Renal cortex interstitium (tissue), 15 donors: ENCODE measurements at places on chromosomes 1 and 21. TPM values are rescaled to one million over a fixed set of nuclear protein-coding genes. Genes with fewer than 3 reads are reported as not detected.

ERICH3 gene
- polyA plus RNA-seq: 0.61 TPM

KLF17 gene
- not detected for polyA plus RNA-seq

ZSWIM5 gene
- polyA plus RNA-seq: 6.7 TPM

GRCh38 chr1:7418442-7419080, 352.5 kb upstream of the VAMP3 start:
- no peak for DNase-seq

PCSK9 gene
- 2.1 TPM for polyA plus RNA-seq

DNA sequence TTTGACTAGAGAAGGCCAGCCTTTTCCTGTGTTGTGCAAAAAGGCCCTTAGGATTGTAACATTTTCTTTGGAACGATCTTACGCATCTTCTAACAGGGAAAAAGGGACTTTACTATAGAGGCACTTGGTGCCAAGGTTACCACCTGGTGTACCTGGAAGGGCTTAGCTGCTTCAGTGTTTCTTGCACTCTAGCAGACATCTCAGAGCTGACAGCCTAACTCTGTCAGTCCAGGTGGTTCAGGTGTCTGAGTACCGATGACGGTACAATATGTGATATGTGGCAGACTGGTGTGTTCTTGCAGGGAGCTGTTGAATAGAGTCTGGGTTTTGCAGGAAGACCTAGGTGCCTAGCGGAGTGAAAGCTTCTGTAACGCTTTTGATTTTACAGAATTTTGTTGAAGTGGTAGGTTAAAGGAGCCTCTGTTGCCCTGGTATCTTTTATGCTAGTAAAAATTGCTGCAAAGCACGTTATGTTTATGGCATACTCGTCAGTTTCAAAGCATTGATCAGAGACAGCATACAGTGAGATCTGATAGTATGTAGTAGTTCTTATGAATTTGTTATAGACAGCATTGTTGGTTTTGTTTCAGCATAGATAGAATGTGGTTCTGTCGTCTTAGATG, 1.4 kb downstream of the MAGI3 start:
- DNase-seq: no peak

DNA sequence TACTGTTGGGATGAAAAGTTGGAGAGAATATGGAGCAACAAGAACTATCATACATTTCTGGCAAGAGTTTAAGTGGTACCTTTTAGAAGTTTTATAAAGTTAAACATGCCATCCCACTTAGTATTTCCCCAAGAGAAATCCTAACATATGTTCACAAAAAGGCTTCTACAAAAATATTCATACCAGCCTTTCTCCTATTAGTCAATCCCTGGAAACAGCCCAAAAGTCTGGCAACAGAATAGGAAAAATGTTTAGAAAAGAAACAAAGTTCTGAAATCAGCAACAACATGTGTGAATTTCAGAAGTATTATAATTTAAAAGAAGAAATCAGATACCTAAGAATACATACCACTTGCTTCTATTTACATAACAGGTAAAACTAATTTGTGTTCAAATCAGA, 271.0 kb downstream of the DSCAM start:
- no peak for DNase-seq

- peak; percentile 82 for DNase-seq
These were observed 44.9 kb downstream of the PAFAH2 start for GRCh38 chr1:25952841-25953401.

LIN28A gene
- polyA plus RNA-seq: 0.18 TPM

RCC1 gene
- 30.8 TPM for polyA plus RNA-seq

- no peak for DNase-seq
These were observed 53.4 kb downstream of the WLS start for GRCh38 chr1:68178821-68179490.

FMO5 gene
- 8.2 TPM for polyA plus RNA-seq

FLG gene
- polyA plus RNA-seq: 1.9 TPM

LIPI gene
- polyA plus RNA-seq: 0.16 TPM

DNA sequence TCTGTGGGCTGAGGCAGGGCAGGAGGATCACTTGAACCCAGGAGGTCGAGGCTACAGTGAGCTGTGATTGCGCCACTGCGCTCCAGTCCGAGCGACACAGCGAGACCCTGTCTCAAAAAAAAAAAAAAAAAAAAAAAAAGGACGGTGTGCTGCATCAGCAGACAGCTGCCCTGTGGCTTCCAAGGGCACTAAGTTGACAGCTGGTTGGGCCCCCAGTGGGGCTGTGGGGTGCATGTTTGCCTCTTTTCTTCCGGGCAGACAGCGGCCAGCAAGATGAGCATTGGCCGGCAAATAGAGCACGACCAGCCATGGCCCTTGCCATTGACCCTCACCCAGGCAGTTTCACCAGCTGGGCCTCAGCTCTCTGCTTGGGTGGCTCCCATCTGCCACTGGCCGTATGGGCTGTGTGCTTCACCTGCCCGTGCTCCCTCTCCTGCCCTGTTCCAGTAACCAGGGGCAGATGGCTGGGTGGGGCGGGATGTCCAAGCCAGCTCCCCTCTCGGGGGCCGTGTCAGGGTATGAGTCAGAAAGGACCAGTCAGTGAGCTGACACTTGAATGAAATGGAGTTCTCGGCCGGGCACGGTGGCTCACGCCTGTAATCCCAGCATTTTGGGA, 12.3 kb upstream of the SLC25A34 start:
- DNase-seq: no peak

DNA sequence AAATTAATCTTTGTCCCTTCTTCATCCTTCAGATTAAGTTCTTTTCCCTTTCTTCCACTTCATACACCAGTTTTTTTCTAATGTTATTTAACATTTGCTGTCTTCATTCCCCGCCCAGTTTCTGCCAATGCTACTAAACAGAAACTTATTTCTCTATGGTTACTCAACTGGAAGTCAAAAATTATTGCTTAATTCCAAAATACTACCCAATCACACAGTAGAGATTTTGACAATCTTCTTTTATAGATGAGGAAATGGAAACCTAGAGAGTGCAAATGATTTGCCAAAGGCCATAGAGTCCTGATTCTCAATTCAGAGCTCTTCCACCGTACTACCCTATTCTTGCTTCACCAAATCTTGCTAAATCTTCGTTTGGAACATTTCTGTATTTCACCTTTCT, 58.1 kb upstream of the SH3GLB1 start:
- no peak for DNase-seq

DNA sequence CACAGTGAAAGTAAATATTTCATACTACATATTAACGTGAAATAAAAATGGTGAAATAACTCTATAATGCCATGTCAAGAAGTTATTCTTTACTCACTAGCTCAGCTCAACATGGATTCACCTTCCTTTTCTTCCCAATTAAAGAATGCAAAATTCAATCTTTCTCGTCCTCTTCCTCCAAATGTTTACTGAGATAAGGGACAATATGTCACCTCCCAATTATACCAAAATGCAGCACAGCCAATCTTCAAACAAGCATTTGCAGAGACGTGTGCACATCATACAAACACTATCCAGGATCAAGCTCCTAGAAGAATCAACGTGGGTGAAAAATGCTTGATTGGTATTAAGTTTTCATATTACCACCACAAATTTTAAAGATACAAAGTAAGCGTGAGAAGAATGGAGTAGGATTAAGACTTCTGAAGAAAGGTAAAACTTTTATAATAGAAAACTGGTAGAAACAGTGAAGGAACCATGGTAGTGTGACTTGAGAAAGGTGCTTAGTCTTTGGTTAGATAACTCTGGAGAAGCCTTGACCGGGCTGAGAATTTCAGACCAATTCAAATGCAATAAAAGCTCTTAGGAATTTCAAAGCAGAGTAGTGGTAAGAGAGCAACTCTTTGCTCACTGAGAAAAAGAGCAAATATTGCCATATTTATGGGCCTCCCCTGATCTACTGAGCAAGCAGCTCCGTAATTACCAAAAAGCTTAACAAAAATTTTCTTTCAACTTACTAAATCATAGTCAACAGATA, 7.2 kb downstream of the PTP4A2 start:
- no peak for DNase-seq

CFH gene
- 23.9 TPM for polyA plus RNA-seq

DMRTA2 gene
- not detected for polyA plus RNA-seq

GRCh38 chr1:31485166-31485565, 72.2 kb downstream of the SERINC2 start:
- no peak for DNase-seq

GRCh38 chr1:18869847-18870594, 10.6 kb upstream of the TAS1R2 start:
- no peak for DNase-seq

KIF14 gene
- 6.0 TPM for polyA plus RNA-seq

HFM1 gene
- polyA plus RNA-seq: 10.2 TPM

CAPN8 gene
- 2.6 TPM for polyA plus RNA-seq

DNA sequence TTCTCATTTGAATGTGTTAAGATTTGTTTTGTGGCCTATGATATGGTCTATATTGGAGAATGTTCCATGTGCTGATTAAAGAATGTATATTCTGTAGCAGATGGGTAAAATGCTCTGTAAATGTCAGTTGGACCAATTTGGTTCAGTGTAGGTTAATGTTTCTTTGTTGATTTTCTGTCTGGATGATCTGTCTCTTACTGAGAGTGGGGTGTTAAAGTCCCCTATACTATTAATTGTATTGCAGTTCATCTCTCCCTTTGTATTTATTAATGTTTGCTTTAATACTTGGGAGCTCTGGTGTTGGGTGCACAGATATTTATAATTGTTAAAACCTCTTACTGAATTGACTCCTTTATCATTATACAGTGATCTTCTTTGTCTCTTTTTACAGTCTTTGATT, 584.5 kb downstream of the NUF2 start:
- DNase-seq: no peak

GRCh38 chr1:219296430-219297355, 123.0 kb downstream of the LYPLAL1 start:
- no peak for DNase-seq

DNA sequence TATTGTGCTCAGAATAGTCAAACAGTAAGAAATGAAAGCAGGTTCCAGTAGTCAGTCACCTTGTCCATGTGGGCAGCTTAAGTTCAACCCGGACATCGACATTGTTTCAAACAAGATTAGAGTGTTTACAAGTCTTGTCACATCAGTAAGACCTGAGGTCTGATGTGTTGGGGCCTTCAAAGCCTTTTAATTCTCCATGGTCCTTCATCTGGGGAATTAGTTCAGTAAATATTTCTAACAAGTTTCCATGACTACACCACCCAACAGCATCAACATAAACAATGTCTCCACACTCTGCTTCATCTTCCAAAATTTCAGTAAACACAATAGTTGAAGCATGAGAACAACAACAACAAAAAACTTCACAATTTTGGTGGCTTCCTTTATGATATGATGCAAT, 15.1 kb upstream of the ADORA1 start:
- DNase-seq: no peak

GRCh38 chr1:236608930-236609726, 4.8 kb upstream of the HEATR1 start:
- peak; percentile 33 for DNase-seq

DNA sequence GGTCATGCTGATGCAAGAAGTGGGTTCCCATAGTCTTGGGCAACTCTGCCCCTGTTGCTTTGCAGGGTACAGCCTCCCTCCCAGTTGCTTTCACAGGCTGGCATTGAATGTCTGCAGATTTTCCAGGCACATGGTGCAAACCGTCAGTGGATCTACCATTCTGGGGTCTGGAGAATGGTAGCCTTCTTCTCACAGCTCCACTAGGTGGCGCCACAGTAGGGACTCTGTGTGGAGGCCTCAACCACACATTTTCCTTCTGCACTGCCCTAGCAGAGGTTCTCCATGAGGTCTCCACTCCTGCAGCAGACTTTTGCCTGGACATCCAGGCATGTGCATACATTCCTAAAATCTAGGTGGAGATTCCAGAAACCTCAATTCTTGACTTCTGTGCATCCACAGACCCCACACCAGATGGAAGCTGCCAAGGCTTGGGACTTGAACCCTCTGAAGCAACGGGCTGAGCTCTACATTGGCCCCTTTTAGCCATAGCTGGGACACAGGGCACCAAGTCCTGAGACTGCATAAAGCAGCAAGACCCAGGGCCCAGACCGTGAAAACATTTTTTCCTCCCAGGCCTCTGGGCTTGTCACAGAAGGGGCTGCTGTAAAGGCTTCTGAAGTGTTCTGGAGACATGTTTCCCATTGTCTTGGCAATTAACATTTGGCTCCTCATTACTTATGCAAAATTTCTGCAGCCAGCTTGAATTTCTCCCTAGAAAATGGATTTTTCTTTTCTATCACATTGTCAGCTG, 466.2 kb upstream of the PBX1 start:
- DNase-seq: no peak

DNA sequence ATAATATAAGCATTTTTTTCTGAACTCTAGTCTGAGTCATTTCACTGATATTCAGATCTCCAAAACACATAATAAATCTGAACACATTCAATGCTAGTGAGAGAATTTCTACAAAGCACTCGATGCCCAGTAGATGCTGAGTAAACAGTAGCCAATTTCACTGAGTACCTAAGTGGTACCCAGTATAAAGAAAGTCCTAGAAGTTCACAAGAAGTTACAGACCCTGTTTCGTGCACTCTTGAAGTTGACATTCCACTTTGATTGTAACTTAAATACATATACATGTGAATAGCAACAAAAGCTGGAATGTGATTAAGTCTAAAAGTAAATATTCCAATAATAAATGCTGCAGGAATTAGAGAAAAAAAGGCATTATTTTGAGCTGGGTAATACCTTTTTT, 33.2 kb upstream of the RGS2 start:
- DNase-seq: no peak

DNA sequence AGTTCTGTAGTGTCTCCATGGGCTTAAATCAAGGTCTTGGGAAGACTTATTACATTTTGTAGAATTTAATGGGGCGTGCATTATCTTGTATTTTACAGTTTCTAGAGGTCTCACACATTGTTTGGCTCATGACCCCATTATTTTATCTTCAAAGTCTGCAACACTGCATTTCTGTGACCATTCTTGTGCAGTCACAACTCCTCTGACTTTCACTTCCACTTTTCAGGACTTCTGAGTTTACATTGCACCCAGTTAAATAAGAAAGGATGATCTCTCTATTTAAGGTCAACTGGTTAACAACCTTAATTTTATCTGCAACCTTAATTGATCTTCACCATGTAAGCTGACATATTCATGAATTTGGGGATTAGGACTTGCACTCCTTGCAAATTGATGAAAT, 1186.6 kb downstream of the MRPL39 start:
- DNase-seq: no peak

GRCh38 chr21:25638660-25639550, at the start of gene JAM2:
Gene JAM2 (plus strand): TSS chr21:25639258. CDS start chr21:25639822, 564 bp downstream.
- peak; percentile 25 for DNase-seq

S100A8 gene
- polyA plus RNA-seq: 24.0 TPM

DNA sequence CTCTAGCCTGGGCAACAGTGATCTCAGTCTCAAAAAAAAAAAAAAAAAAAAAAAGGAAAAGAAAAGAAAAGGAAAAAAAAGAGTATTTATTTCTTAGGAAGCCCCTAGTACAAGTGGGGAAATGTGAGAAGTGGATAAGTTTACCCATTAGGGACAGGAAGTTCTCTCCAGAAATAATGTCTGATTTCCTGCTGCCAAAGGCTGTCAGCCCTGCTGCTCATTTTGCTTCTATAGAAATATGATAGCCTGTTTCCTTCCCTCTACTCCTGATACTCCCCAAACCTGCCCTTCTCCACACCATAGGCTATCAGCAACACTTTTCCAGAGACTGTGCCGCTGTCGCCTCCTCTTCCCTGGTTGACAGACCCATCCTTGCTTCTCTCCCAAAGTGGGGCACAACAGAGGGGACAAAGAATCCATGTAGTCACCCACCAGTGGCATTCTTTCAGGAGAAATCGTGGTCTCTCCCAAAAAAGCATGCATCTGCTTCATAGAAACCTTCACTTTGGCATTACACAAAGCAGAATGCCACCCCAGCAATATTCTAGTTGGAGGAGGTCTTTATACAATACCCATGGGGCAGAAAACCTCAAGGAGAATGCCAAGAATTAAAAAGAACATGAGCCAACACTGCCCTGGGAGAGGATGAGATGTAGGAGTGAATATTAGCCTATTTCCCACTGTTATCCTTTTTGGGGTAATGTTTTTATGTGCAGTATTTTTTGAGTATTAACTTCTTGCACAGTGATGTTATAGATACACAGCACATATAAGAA, 166.3 kb upstream of the NR5A2 start:
- no peak for DNase-seq
